ENCODE measurements at places on chromosomes 13 and 19.

DNA sequence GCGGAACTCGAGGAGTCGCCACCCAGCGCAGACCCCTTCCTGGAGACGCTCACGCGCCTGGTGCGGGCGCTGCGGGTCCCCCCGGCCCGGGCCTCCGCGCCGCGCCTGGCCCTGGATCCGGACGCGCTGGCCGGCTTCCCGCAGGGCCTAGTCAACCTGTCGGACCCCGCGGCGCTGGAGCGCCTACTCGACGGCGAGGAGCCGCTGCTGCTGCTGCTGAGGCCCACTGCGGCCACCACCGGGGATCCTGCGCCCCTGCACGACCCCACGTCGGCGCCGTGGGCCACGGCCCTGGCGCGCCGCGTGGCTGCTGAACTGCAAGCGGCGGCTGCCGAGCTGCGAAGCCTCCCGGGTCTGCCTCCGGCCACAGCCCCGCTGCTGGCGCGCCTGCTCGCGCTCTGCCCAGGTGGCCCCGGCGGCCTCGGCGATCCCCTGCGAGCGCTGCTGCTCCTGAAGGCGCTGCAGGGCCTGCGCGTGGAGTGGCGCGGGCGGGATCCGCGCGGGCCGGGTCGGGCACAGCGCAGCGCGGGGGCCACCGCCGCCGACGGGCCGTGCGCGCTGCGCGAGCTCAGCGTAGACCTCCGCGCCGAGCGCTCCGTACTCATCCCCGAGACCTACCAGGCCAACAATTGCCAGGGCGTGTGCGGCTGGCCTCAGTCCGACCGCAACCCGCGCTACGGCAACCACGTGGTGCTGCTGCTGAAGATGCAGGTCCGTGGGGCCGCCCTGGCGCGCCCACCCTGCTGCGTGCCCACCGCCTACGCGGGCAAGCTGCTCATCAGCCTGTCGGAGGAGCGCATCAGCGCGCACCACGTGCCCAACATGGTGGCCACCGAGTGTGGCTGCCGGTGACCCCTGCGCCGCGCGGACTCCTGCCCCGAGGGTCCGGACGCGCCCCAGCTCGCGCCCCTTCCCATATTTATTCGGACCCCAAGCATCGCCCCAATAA lies 2.3 kb downstream of the AMH start:
- DNase-seq: no peak

DNA sequence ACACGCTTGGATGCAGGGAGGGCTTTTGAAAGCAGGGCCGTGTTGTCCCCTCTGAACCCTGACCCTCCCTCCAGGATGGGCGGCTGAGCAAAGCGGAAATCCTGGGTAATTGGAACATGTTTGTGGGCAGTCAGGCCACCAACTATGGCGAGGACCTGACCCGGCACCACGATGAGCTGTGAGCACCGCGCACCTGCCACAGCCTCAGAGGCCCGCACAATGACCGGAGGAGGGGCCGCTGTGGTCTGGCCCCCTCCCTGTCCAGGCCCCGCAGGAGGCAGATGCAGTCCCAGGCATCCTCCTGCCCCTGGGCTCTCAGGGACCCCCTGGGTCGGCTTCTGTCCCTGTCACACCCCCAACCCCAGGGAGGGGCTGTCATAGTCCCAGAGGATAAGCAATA lies 15.2 kb downstream of the RCN3 start:
- DNase-seq: no peak

- no peak for DNase-seq
These were observed 495 bp downstream of the KCNA7 start for GRCh38 chr19:49071860-49072547.

DNA sequence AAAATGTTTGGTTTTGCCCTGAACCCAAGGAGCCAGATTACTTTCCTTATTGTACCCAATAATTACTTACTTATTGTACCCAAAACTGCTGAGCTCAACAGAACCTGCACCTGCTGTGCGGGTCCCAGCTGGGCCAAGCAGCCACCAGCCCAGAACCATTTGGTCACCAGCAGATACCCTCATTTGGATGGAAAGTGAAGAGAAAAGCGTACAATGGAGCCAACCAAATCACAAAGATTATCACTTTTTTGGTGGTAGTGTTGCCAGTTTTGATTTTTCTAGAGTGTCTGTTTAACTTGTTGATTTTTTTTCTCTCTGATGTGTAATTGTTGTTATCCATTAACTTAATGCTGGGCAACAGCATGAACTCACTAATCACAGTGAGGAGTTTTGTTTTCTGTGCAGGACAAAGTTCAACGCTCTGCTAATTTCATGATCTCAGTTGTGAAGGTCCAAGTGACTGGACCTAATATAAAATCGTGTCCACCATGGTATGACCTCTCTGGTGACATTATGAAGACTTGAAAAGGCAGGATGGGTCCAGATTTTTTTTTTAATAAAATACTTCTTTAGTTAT lies 23.8 kb downstream of the SPATA13 start:
- no peak for DNase-seq

GRCh38 chr13:101785858-101786257 lies 333.4 kb downstream of the ITGBL1 start:
- no peak for DNase-seq

- no peak for DNase-seq
These were observed 12.5 kb downstream of the UBXN6 start for GRCh38 chr19:4444765-4445741.

- no peak for DNase-seq
These were observed 527.0 kb downstream of the GPC6 start for GRCh38 chr13:93753639-93754038.
